ENCODE measurements at places on chromosomes 5 and 9.

DNA sequence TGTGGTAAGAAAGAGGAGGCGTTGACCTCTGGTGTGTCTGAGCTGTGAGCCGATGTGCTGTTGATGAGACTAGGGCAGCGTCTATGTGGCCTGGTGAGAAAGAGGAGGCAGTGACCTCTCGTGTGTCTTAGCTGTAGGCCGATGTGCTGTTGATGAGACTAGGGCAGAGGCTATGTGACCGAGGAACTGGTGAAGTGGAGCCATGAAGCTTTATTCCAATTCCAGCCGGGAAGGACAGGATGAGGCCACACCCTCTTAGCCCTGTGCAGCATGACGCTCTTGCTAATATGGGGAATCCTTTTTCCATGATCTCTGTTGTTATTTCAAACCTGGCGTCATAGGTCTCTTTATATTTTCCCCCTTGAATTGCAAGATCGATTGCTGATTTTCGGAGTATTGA, 172.4 kb downstream of the GOLPH3 start:
- DNase-seq: no peak

DNA sequence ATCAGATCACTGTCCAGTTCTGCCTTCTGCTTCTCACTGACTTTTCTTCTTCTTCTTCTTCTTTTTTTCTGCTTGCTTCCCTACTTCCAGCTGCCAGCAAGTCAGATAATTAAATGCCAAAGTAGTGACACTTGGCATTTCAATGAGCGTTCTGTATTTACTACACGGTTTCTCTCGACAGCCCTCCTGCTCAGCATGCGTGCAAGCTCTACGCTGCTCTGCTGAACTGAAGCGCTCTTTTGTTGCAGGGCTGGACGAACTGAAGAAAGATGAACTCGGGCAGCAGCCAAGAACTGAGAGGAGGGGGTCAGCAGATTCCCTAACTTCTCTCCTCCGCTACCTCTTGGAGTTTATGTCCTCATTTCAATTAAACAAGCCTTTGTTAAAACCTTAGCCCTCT, 319.1 kb downstream of the GLIS3 start:
- peak; percentile 29 for DNase-seq

DNA sequence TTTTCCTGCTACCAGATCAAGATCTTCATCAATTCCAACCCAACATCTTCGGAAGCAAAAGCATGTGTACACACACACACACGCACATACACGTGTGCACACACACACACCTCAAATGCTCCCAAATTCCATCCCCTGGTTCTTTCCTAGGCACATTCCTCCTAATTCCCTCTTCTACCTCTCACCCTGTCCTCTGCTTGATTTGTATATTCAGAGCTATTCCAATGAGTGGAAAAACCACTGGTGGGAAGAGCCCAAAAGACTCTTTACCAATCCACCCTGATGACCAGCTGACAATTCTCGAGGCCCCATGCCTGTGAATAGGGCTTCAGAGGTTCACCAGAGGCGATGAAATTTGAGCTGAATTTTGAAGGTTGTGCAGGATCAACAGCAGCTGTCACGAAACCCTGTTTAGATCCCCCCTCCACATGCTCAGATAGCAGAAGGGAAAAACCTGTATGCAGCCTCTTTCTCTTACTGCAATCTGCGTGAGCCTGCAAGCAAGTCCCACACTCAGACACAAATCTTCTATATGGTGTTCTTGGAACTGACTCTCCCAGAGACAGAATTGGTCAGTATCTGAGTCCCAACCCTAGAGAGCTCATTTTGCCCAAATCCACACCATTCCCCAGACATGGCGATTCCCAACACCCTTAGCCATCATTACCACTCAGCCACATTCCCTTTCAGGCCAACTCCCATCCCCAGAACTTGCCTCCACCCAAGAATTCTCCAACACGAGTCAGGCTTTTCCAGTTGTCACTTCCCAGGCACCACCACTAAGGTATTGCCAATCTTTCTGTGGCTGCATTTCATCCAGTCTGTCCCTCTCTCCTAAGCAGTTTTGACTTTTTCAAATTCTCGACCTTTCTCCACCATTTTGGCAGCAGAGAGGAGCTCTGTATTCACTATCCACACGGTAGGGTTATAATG, 4.3 kb upstream of the TRIO start:
- no peak for DNase-seq

- no peak for DNase-seq
Observed at GRCh38 chr5:123806644-123807043, 294.7 kb downstream of the CSNK1G3 start.

DNA sequence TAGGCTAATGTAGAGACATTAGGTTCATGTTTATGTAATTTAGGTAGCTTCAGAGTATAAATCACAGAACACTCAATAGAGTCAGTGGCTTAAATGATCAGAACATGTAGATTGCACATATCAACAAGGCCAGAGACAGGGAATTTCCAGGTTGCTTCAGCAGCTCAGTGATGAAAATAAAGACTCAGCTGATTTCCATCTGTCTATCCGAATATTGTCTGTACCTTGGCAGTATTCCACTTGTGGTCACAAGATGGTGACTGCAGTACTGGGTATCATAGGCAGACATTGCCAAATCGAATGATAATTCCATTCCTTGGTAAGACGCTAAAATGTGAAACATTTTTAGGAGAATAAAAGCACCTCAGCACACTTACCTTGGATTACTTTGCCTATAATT, 702.2 kb downstream of the MAT2B start:
- no peak for DNase-seq

GRCh38 chr5:158856291-158856690, 243.4 kb downstream of the EBF1 start:
- DNase-seq: no peak

DNA sequence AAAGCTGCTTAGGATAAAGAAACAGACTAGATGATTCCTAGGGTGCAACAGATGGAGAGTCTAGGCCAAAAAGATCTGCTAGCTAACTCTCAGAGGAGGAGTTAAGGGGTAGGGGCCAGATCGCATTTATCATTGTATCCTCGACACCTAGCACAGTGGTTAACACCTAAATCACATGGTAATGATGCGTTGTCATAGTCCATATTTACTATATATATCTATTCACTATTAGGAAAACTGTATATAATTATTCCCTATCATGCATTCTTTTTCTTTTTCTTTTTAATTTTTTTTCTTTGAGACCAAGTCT, 92.8 kb upstream of the SLC44A1 start:
- no peak for DNase-seq

GRCh38 chr5:67679184-67679841, 482.7 kb upstream of the CD180 start:
- DNase-seq: no peak

- DNase-seq: no peak
Observed at GRCh38 chr5:10825897-10826644, 65.0 kb upstream of the DAP start.

- DNase-seq: no peak
Observed at GRCh38 chr5:113434889-113435288, at the start of gene TSSK1B. TSS of gene TSSK1B (minus strand) at chr5:113434989. CDS start at chr5:113434839, 150 bp downstream.

- DNase-seq: peak; percentile 32
Observed at GRCh38 chr5:42912184-42912798, 100.6 kb upstream of the SELENOP start.

GRCh38 chr9:124818431-124819281, 34.6 kb upstream of the WDR38 start:
- no peak for DNase-seq

DNA sequence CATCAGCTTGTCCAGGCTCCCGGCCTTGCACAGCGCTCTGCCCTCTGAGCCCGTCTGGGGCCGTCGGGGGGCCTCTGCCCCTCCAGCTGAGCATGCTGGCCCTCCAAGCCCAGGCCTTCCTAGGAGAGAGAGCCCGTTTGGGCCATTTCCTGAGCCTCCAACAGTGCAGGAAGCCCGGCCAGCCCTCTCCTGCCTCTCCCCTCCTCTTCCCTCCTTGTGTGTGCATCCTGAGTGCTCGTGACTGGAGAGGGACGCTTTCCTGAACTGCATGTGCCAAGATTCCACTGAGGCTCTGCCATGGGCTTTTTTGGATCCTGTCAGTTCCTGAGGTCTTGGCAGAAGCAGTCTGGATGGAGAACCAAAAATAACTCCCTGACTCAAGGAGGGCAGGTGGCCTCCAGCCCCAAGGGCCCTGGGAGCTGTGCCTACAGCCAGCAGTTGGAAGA, 15.6 kb downstream of the OLFM1 start:
- DNase-seq: no peak

Measured in mucosa of gallbladder (tissue), 1 donor.